Aorta (tissue), 5 donors: ENCODE measurements at places on chromosomes 7 and 10. TPM values are rescaled to one million over a fixed set of nuclear protein-coding genes. Genes with fewer than 3 reads are reported as not detected.

GRCh38 chr7:134427896-134428295 is 31.0 kb downstream of the AKR1B1 start:
- H3K4me1 ChIP-seq = no peaks in the 10 kb centered on the region
- H3K27ac ChIP-seq = no peak overlapping the region
- H3K4me3 ChIP-seq = no peak overlapping the region
- no peaks in the 10 kb centered on the region for H3K36me3 ChIP-seq

GRCh38 chr7:70694971-70695794 is 436.8 kb upstream of the GALNT17 start:
- H3K4me3 ChIP-seq = peak overlapping the region; percentile 97
- H3K27ac ChIP-seq = peak overlapping the region; percentile 74
- H3K4me1 ChIP-seq = no peaks in the 10 kb centered on the region
- H3K27me3 ChIP-seq = no peaks in the 10 kb centered on the region
- peak; percentile 81 for DNase-seq

- H3K27ac ChIP-seq = no peak overlapping the region
- no peaks in the 10 kb centered on the region for H3K27me3 ChIP-seq
- no peak for DNase-seq
- no peaks in the 10 kb centered on the region for H3K4me1 ChIP-seq
- H3K36me3 ChIP-seq = no peaks in the 10 kb centered on the region
- H3K4me3 ChIP-seq = no peak overlapping the region
These were observed 186.7 kb upstream of the KLF6 start for GRCh38 chr10:3971713-3972112.

DNA sequence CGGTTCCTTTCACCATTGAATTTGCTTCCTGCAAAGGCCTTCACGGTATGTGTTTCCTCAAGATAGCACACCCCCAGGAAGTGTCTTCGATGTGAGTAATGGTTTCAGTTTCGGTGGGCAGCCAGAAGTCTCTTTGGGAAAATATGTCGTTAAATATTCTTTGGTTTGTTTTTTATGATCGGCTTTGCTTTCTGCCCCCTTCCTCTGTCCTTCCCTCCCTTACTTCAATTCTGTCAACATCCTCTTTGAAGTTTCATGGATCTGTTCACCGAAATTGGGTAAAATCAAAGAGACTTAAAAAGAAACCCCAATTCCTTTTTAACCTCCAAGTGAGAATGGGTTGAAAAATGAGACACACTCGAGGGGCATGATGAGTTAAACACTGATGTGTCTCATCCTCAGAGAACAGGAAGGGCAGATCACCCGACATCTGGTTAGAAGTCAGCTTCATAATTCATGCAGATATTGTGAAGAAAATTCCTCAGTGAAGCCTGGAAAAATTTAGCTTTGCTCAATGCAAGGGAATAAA is 170.8 kb upstream of the HABP2 start:
- no peak overlapping the region for H3K27ac ChIP-seq
- H3K4me1 ChIP-seq = peaks cover 4% of the 10 kb centered on the region
- no peak overlapping the region for H3K4me3 ChIP-seq
- no peaks in the 10 kb centered on the region for H3K27me3 ChIP-seq
- no peaks in the 10 kb centered on the region for H3K36me3 ChIP-seq

DNA sequence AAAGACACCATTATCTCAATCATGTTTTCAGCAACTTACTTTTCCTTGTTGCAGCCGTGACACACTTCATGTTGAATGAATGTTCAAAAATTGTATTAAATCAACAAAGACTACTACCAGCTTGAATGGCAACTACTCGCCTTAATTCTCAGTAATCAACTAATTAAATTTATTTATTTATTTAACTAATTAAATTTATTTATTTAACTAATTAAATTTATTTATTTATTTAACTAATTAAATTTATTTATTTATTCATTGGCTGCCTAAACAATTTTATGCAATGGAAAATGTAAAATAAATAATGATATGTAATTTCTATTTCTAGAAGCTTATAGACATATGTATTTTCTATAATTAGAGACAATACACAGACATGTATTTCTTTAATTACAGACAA is 435.4 kb downstream of the GPAM start:
- H3K4me1 ChIP-seq = no peaks in the 10 kb centered on the region
- no peak for DNase-seq
- H3K27me3 ChIP-seq = no peaks in the 10 kb centered on the region
- H3K4me3 ChIP-seq = no peak overlapping the region

DNA sequence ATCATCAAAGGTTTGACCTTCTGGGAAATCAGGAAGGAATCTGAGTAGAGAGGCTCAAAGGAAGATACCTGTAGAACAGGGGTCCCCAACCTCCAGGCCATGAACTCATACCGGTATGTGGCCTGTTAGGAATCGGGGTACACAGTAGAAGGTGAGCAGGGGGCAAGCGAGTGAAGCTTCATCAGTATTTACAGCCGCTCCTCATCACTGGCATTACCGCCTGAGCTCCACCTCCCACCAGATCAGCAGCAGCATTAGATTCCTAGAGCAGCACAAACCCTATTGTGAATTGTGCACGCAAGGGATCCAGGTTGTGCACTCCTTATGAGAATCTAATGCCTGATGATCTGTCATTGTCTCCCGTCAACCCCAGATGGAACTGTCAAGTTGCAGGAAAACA is 158.5 kb upstream of the CACNA2D1 start:
- no peaks in the 10 kb centered on the region for H3K36me3 ChIP-seq
- no peak overlapping the region for H3K4me3 ChIP-seq

DNA sequence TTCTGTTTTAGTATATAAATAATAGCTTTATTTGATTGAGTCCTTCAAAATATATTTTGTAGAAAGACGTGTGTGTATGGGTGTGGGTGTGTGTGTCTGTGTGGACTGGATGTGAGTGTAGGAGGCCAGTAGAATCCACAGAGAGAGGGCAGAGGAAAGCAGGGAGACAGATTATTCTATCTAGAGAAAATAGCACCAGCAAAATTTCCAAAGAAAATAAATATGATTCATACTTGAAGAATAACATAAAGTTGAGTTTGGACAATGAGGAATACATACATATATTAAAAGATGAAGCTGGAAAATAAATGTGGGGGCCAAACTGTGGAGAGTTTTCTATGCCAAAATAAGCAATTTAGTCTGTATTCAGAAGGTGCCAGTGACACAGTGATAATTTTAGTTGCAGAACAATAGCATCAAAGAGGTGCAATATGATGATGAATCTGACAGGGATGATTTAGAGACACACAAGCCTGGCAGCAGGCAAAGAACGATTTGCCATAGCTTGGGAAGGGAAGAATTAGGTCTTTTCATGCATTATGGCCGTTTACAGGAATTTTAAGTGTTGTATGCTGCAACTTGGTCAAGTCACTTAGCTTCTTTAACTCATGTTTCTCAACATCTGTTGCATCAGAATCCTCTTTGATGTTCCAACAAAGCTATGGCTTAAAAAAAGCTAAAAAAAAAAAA is 121.3 kb downstream of the SEMA3A start:
- H3K36me3 ChIP-seq = no peaks in the 10 kb centered on the region
- no peaks in the 10 kb centered on the region for H3K27me3 ChIP-seq
- DNase-seq = no peak
- H3K4me3 ChIP-seq = no peak overlapping the region

GRCh38 chr7:76149847-76150691 is 51.6 kb upstream of the SRRM3 start:
- no peak overlapping the region for H3K4me3 ChIP-seq
- H3K36me3 ChIP-seq = no peaks in the 10 kb centered on the region
- H3K4me1 ChIP-seq = no peaks in the 10 kb centered on the region
- no peak overlapping the region for H3K27ac ChIP-seq
- no peaks in the 10 kb centered on the region for H3K27me3 ChIP-seq

DNA sequence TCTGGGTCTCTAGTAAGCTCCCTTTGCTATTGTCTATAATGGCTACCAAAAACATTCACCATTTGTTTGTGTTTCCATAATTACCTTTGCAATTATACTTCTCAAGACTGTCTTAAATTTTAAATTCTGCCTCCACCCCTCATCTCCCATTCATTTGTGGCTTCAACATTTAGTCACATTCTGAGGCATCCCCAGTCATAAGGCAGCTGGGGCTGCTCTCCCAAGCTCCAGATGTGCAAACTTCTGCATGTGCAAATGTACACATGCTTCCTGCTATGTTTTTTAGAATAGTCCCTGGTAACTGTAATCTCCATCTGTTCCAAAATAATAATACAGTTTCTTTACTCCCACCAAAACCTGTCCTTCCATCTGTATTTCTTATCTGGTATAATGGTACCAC is 97.3 kb downstream of the CDK6 start:
- no peak overlapping the region for H3K4me3 ChIP-seq
- no peaks in the 10 kb centered on the region for H3K27me3 ChIP-seq
- no peak overlapping the region for H3K27ac ChIP-seq
- no peak for DNase-seq
- no peaks in the 10 kb centered on the region for H3K36me3 ChIP-seq

DNA sequence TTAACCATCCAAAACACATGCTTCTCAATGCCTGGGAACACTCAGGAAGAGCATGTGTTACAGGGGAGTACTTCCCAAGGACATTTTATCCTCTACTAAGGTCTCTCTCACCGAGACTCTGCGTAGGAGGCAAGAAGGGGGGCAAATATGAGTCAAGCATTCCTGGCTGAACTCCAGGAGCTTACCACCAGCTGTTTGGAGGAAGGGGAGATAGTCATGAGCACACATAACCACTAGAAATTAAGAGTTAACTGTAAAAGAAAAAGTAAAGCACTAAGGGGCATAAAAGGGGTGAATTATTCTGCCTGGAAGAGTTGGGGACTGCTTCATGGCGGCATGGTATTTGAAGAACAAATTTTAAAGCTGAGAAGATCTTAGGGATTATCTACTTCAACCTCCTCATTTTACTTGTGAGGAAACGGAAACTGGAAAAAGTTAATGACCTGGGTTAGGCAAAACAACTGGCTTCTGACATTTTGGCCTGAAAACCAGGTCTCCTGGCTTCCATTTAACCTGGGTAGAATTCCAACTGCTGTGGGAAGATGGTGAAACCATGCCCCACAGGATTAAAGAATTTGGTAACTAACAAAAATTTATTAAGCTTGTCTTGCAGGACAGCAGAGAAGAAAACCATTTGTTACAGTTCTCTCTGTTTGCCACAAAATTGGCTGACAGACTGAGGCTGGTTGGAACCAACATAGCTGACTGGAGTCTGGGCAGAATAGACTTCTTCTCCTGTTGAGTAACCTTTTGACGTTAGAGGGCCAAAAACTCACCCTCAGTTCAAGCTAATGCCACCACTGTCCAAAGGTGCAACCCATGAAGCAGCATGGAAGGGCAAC is 85.5 kb downstream of the SLC25A13 start:
- peaks cover 5% of the 10 kb centered on the region for H3K4me1 ChIP-seq
- peak overlapping the region; percentile 56 for H3K27ac ChIP-seq
- DNase-seq = peak; percentile 71

DNA sequence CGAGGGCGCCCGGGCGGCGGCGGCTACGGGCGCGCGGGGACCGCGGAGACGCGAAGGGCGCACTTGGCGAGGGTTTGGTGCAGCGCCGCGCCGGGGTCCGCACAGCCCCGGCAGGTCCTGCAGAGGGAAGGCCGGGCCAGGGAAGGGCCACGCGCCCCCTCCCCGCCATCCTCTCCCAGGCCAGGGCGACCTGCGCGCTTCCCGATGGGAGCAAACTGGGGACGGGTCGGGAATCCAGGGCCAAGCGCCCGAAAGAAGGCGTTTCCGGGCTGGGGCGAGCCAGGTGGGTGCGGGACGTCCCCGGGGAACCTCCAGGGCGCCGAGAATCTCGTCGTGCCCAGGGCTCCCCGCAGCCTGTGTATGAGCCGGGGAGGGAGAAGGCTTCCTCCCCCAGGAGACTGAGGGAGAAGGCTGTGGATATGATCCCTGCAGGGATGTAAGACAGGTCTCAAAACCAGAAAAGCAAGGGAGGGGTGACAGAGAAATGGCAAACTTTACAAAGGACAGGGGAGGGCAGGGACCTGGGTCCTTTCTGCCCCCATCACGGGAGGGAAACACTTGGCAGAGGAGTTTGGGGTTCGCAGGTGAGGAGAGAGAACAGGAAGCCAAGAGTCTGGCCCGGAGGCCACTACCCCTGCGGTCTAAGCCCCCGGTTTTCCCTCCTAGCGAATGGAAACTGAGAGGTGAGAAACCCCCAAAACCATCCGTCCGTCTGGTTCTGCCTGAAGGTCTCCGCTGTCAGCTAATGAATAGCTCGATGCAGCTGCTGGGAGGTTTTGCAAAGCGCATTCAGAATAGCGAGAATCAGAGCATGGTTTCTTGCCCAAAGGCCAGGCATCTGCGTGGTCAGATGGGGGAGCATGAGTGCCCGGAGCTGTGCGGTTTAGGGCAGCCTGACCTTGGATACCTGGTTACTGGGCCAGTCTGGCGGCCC is 674 bp downstream of the AMZ1 start:
- H3K36me3 ChIP-seq = no peaks in the 10 kb centered on the region
- H3K27ac ChIP-seq = no peak overlapping the region
- peak overlapping the region; percentile 22 for H3K4me3 ChIP-seq
- no peaks in the 10 kb centered on the region for H3K27me3 ChIP-seq

DNA sequence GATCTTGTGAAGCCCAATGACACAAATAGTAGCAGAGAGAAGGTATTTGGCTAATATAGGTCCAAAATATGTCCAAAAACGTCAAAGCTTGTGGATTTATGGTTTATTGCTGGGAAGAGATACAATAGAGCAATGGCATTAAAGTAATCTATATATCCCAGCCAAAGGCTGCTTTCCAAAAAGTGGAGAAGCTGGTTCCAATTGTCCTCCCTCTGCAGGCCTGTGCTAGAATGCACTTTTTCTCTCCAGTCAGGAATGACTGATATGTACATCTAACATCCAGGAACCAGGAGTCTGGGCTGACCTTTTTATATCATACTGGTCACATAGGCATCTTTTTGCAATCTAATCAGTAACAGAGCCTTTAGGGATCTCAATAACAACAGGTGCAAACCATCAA is 167.1 kb upstream of the FAM3C start:
- H3K36me3 ChIP-seq = no peaks in the 10 kb centered on the region
- H3K27me3 ChIP-seq = no peaks in the 10 kb centered on the region
- H3K27ac ChIP-seq = no peak overlapping the region
- H3K4me3 ChIP-seq = no peak overlapping the region

DNA sequence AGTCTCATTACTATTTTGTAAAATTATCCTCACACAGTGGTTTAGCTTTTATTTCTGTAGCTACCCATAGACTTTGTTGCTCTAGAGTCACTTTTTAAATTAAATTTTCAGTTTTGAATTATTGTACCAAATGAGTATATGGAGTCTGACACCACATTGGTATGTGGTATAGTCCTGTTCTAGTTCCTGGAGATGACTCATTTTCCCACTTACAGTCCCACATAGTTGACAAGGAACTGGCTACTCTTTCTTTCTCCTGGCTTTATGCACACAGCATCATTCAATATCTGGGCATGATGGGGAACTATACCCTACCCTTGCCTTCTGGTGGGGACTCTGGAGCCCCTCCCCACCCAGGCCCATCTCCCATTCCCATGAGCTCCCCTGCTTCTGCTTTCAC is 92.6 kb upstream of the RAB11FIP2 start:
- H3K27ac ChIP-seq = no peak overlapping the region
- no peak for DNase-seq
- no peaks in the 10 kb centered on the region for H3K27me3 ChIP-seq
- H3K4me3 ChIP-seq = no peak overlapping the region

EZH2 gene
- polyA plus RNA-seq = 1.3 TPM

RBM20 gene
- 2.9 TPM for polyA plus RNA-seq

CHN2 gene
- polyA plus RNA-seq = 0.61 TPM

PUS7 gene
- polyA plus RNA-seq = 2.8 TPM

INSIG1 gene
- polyA plus RNA-seq = 14.5 TPM

THSD7A gene
- not detected for polyA plus RNA-seq

TRPV6 gene
- 0.50 TPM for polyA plus RNA-seq

SEMA3E gene
- 1.9 TPM for polyA plus RNA-seq

SFTPA1 gene
- 0.59 TPM for polyA plus RNA-seq

CRTAC1 gene
- 19.0 TPM for polyA plus RNA-seq

NYAP1 gene
- 0.25 TPM for polyA plus RNA-seq
